RWPE1 (cell line): ENCODE measurements at places on chromosomes 11 and 22.
A peak's percentile ranks its signal among the peaks of the same experiment; 100 is the strongest.

DNA sequence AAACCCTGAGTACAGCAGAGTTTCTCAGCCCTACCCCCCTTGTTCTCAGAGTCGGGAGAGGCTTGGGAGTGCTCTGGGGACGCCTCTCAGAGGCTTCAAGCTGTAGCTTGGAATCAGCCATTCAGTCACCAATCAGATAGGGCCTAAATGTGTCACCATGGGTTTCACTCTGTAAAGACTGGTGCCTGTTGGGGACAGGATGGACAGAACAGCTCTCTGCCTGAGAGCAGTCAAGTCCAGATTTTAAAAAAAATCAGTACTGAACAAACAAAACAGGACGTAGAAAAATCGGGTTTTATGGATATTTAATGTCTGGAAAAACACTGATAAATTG lies 1.3 kb downstream of the FADD start:
- peak; percentile 16 for DNase-seq

- DNase-seq: no peak
Measured at GRCh38 chr11:75583718-75584658, 21.9 kb downstream of the SERPINH1 start.

DNA sequence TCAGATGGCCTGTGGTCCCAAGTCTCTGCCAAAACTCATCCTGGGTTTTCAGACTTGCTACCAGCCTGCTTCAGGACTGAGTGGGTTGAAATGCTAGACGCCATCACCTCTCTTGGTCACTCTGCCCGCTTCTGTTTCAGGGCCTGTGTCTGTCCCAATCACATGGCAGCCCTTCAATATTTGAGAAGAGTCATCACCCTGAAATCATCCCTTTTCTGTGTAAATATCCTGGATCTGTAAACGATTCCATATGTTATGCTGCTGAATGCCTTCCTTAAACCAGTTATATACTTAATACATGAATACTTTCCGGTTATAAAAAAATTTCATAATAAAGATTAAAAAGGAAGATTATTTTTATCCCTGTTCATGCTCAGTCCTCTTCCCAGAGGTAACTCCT lies 39.8 kb upstream of the TLCD5 start:
- no peak for DNase-seq

GRCh38 chr22:23079240-23079768 lies 9.0 kb downstream of the GNAZ start:
- no peak for DNase-seq

DNA sequence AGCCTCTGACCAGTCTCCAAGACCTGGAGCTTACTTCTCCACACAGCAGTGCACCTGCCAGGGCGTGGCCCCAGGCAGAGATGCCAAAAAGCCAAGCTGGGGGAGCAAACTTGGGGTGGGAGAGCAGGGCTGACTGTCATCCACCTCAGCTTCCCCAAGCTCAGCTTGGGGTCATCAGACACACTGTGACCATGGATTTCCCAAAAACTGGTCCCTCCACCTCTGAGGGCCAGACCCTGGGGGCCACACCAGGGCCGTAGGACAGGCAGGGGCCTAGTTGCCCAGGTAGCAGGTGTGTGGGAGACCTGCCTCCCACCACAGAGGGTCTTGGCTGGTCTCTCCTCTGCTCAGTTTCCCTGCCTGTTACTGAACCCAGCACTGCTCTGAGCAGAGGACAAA lies 30.6 kb downstream of the ARVCF start:
- DNase-seq: no peak

DNA sequence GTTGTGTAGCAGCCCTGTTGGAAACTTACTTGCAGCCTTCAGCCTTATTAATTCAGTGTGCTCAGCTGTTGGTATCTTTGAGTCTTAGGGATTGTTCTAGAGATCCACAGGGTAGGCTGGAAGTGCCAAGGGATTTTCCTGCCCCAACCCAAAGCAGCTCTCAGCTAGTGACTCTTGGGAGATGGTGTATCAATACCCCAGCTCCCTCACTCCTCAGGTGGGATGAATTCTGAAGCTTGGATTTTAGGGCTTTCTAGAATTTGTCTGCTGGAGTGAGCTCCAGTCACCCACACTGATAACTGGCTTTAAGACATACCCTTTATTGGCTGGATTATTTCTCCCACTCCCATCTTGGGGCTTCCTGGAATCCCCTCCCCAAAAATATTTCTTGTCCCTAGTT lies 493.0 kb downstream of the MN1 start:
- DNase-seq: no peak

- DNase-seq: no peak
Measured at GRCh38 chr22:48496226-48496845, 1331.3 kb downstream of the BRD1 start.

DNA sequence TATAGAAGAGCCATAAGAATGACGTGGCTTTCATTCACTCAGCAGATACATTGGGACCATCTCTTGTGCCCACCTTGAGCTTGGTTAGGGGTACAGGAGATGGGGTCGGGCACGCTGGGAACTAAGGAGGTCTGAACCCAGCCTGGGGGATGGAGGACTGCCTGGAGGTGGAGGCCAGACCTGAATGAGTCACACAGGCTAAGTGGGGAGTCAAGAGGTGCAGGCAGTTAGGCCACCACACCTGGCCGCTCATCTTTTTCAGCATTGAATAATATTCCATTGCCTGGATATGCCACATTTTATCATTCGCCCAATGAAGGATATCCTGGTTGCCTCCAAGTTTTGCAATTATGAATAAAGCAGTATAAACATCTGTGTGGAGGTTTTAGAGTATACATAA lies 3.8 kb upstream of the PPIL2 start:
- DNase-seq: no peak

DNA sequence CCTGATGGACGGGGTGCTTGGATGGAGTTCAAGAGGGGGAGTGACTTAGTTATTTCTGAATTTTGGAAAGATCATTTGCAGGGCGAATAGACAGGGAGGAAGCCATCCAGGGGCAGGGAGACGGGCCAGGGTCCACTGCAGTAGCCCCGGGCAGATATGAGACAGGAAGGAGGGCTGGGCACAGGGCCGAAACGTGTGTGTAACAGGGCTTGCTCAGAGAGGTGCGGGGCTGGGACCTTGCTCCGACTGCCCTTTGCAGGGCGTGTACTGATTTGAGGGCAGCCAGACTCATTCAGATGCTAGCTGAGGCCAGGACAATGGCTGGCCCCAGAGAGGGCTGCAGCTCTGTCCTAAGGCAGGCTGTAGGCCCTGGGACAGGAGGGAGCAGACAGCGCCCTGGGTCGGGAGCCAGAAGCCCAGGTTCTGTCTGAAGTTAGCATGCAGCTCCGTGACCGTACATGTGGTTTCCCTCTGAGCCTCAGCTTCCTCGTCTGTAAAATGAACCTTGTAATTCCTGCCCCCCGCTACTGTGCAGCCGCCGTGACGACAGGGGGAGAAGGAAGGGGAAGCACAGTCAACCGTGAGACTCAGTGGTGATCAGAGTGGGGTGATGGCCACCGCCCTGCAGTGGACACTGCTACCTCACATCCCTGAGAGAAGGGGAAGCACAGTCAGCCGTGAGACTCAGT lies 103.4 kb downstream of the PHF21B start:
- no peak for DNase-seq

GRCh38 chr22:45977003-45977411 lies at the start of gene WNT7B:
Gene WNT7B (minus strand): TSS chr22:45977162. CDS start chr22:45976754, 408 bp downstream.
- peak; percentile 63 for DNase-seq
